H9 (cell line): ENCODE measurements at places on chromosomes 3 and 15.
A peak's percentile ranks its signal among the peaks of the same experiment; 100 is the strongest.

- no peak for DNase-seq
These were observed 1.9 kb downstream of the MITF start for GRCh38 chr3:69741032-69741767.

GRCh38 chr3:99960941-99961340 is 143.3 kb downstream of the CMSS1 start:
- no peak for DNase-seq

DNA sequence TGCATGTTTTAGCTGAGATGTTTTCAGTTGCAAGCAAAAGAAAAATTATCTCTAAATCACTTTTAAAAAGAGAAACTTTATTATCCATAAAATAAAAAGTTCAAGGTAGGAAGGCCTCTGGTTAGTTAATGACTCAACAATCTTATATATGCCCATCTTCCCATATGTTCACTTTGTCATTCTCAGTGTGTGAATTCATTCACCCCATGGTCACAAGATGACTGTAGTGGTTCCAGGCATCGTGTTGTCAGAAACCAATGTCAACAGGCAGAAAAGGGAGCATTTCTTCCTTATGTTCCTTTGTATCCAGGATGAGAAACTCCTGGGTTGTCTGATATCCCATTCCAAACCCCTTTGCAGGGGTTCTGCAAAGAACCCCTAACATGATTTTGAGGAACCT is 119.9 kb upstream of the RAP2B start:
- no peak for DNase-seq

- DNase-seq, result no peak
These were observed 2.6 kb downstream of the EHHADH start for GRCh38 chr3:185251272-185251671.

DNA sequence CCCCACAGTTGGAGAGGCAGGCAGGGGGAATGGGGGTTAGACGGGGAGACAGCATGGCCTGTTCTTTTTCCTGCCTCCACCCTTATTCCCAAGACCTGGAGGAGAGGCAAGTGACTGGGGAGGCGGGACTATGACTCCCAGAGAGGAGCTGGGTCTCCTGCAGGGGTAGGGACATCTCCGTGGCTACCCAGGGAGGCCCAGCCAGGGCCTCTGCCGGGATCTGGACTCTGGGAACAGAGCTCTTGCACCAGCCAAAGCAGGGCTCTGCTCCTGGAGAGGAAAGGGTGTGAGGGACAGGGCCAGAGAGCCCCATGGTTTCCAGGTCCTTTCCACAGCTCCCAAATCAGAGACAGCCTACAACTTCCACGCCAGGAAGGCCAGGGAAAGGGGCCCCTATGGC is 22.8 kb downstream of the CFAP100 start:
- DNase-seq, result no peak

DNA sequence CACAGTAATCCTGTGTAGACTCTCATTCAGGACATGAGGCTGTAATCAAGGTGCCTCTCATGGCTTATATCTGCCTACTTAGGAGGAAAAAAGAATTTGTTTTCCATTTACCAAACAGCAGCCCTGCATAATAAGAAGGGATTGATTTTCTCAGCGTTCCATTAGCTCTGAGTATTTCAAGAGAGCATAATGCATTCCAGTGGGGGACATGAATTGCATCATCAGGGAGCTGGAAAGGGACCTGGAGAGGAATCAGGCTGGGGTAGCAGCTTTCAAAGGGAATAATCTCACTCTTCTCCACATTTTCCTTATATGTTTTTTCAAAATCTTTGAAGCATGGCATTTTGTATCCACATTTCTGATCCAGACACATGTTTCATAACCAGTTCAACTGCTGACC is 150.6 kb upstream of the ANKRD28 start:
- no peak for DNase-seq

- no peak for DNase-seq
These were observed 191.6 kb upstream of the MRPL3 start for GRCh38 chr3:131694376-131694775.

DNA sequence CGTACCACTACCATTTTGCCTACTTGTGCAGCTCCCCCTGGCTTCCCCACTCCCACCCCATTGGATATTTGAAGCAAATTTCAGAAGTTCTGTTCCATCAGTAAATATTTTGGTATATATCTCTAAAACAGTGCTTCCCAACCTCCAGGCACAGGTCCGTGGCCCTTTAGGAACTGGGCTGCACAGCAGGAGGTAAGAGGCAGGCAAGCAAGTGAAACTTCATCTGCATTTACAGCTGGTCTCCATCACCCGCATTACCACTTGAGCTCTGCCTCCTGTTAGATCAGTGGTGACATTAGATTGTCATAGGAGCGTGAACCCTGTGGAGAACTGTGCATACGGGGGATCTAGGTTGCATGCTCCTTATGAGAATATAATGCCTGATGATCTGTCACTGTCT is 97.2 kb upstream of the LRRFIP2 start:
- peak; percentile 38 for DNase-seq

- no peak for DNase-seq
These were observed 32.3 kb upstream of the CCR2 start for GRCh38 chr3:46321461-46322104.

GRCh38 chr3:186456731-186457191 is 87.4 kb downstream of the CRYGS start:
- DNase-seq, result no peak

DNA sequence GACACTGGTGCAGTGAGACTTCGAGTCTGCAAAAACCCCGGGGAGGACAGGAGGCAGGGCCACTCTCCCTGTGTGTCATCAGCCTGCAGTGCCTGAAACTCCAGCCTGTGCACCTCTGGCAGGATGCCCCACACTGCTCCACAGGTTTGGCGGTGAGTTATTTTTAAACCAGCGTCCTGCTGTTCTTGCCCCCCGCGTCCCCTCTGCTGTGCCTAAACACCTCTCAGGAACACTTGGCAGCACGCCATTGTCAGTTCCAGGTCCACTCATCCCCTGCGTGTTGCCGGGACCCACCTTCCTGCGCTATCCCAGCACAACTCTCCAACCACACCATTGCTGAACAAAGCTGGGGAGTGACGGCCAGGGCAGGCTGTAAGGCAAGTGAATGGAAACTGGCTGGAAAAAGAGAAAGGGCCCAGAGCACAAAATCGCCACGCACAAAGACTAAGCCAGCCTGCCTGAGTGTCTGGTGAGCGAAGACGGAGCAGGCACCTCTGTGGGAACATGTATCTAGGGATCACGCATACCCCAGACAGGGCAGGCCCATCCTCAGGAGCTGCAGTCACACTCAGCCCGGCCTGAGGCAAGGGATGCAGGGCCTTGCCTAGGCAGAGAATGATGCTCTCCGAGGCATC is 3.1 kb upstream of the PLA2G4F start:
- no peak for DNase-seq

DNA sequence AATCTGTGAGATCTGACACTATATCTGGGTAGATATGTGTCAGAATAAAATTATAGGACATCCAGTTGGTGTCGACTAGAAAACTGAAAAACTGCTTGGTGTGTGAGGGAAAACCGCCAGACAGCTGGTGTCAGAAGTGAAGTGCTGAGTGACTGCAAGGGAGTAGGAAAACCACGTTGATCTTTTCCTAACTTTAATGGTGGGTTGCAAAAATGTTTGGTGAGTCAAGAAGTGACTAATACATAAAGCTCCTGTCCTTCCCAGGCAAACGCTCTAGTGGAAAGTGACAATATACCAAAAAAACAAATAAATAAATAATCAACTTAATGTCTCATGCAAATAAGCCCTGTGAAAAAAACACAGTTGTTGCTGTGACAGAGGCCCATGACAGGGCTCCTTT is 7.3 kb upstream of the CD96 start:
- no peak for DNase-seq

DNA sequence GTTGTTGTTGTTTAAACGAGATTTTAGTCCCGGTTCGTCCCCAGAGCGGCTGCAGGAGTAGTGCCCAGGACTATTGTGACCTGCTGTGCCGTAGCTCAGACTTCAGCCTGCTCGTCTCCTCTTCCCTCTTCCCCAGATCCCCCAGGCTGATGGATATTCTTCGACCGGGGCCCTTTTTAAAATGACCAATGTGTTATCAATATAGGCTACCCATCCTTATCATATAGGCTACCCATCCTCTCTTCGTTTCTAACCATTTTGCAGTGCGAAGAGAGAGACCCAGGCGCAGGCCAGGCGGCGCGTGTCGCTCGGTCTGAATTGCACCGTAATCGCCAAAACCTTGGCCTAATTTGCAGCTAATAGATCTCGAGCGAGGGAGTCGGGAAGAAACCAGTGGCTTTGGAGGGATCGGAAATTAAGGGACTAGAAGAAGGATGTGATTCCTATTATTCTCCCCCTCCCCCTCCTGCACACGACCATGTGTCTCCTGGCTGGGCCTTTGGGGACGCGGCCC is 23.0 kb downstream of the NR2F2 start:
- peak; percentile 27 for DNase-seq

DNA sequence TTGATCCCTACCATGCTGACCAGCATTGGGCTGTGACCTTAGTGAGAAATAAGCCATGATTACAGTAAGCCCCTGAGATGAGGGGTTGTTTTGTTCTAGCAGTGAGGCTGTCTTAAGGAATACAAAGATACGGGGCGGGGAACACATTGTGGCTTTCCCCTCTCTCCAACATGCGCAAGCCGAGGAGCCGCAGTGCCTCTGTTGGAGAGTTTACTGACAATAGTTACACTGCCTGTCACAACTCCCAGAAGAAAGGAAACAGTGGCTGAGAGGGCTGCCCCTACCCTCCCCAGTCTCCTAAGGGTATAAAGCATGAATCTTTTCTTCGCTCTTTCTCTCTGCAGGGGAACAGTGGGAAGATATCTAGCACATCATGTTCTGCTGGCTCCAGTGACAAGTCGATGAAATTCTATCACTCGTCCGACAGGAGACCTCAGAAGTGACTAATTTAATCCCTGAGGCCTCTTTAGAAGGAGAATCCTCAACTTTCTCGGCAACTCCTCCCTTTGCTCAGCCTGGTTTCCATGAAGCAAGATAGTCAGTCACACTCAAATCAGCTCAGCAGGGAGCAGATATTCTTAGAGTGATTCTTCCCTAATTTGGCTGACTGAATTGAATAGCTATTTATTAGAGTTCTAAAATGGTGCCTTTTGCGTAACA is 409.0 kb upstream of the PROK2 start:
- no peak for DNase-seq

GRCh38 chr15:45456212-45457106 is 66.1 kb downstream of the SLC30A4 start:
- DNase-seq, result no peak

DNA sequence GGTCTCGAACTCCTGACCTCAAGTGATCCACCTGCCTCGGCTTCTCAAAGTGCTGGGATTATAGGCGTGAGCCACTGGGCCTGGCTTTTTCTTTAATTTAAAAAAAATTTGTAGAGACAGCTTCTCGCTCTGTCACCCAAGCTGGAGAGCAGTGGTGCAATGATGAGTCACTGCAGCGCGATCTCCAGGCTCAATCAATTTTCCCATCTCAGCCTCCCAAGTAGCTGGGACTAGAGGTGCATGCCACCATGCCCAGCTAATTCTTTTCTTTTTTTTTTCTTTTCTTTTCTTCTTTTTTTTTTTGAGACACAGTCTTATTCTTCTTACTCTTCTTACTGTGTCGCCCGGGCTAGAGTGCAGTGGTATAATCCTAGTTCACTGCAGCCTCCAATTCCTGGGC is 19.8 kb downstream of the TUBGCP4 start:
- DNase-seq, result no peak

- DNase-seq, result no peak
These were observed 21.4 kb downstream of the STAG1 start for GRCh38 chr3:136730595-136731273.

DNA sequence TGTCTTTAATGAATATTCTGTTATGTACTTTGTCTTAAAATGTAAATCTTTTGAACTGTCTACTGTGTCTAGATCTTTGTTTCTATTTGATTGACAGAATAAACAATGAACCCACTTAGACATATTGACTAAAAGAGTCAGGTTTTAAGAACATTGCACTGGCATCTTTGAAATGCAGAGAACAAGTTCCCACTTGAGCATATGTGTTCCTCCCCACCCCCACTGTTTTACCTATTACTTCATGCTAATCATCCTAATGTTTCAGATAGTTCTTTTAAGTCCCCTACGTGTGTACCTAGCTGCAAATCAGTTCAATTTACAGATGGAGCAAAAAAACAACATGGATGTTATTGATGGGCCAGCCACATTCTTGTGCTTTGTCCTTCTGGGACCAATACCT is 11.7 kb upstream of the TCF12 start:
- no peak for DNase-seq

DNA sequence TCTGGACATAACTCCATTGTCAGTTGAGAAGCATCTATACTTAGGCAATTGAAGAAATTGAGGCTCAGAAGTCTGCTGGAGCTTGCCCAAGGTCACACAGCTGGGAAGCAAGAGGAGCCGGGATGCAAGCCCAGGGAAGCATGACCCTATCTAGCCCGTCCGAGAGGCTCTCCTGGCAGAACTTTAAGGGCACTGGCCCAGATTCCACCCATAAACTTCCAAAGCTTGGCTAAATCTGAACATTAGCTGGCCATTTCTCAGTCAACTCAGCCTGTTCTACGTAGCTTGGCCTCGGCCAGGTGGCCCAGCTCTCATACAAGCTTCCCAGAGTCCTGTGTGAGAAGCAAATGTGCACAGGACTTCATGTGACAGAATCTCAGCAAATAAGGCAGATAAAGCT is 75.8 kb downstream of the LRIG1 start:
- no peak for DNase-seq

GRCh38 chr3:170721563-170721962 is 135.7 kb upstream of the SLC7A14 start:
- DNase-seq, result no peak

DNA sequence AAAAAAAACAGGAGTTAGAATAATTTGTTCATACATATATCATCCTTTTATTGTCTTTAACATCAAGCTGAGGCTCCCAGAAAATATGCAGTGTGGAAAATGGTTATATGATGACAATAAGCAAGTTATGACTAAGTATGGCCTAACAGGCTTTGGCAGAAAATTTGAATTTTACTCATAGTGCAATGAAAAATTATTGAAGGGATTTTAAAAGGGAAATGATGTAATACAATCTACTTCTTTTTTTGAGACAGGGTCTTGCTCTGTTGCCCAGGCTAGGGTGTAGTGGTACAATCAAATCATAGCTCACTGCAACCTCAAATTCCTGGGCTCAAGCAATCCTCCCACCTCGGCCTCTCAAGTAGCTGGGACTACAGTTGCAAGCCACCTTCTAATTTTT is 78.7 kb downstream of the FAIM start:
- no peak for DNase-seq

DNA sequence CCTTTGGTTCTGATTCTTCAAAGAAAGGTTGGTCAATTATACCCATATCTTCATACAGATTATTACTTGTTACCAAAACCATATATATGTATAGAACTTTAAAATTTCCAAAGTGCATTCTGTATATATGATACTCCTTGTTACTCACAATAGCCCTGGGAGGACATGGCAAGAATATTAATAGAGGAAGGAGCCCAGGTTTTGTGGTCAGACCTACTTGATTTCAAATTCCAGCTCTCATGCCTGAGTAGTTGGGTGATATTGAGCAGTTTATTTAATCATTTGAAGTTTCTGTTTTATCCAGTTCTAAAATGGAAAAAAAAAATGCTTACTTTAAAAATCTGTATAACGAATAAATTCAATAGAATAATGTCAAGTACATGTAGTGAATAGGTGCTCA is 2.5 kb downstream of the IL1RAP start:
- no peak for DNase-seq
